Ascending aorta (tissue), 2 donors: ENCODE measurements at places on chromosomes 6 and 20.

DNA sequence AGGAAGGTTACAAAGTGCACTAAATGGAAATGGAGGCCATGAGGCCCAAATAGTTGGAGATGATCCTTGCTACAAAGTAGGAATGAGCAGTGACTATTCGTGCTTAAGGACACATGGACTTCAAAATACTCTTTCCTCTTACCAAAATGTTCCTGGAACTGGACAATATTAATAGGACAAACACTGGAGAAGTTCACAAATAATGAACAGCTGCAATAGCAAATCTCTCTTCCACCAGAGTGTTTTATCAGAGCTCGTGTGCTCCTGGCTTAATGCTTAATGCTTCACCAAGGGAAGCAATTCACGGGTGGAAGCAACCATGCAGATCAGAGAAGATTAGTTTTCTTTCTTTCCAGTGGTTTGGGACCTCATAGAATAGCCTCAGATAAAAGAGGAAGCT is 435.4 kb downstream of the BCKDHB start:
- no peak for DNase-seq

DNA sequence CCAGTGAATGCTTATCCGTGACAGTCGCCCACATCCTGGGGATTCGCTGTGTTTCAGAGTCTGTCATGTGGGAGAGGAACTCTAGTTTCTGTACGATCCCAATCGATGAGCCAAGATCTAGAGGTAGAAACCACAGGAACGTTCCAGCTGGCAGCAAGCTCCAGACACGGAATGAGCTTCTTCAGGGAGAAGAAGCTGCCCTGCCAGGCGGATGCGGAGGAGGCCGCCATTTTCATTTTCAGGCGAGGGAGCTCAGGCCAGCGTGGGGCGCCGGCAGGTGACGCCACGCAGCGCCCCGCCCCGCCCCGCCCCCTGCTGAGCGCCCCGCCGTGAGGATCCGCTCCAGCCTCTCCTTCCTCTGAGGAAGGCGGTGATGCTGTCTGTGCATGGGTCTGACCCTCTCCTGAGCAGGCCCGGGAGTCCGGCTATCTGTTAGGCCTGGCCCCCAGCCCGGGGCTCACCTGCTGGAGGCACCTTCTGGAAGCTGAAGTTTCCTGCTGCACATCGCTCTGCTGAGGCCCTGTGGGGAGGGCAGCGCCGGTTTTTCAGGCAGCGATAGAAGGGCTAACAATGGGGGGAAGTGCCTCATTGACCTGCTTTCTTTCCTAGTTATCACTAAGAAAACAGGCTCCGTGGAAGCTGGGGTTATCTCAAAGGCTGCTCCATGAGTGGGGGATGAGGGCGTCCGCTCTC is 147.5 kb downstream of the ERMARD start:
- DNase-seq: no peak

- DNase-seq: no peak
These were observed 13.0 kb downstream of the PIM1 start for GRCh38 chr6:37182736-37183590.

DNA sequence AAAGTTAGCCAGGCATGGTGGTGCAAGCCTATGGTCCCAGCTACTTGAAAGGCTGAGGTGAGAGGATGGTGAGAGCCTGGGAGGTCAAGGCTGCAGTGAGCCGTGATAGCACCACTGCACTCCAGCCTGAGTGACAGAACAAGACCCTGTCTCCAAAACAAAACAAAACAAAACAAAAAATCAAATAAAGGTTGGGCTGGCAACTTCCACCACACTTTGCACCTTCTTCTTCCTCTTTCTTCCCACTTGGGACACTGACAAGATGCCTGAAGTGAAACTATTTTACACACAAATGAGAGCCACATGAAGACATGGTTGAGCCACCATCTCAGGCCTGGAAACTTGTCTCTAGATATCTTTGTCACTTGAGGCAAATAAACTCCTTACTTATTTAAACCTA is 53.8 kb upstream of the CCDC28A start:
- no peak for DNase-seq

GRCh38 chr6:160523223-160523622 is 140.9 kb downstream of the LPA start:
- no peak for DNase-seq

- no peak for DNase-seq
These were observed 86.7 kb downstream of the GRM4 start for GRCh38 chr6:34059136-34059731.

- DNase-seq: no peak
These were observed 5.9 kb upstream of the GPSM3 start for GRCh38 chr6:32198345-32198696.

DNA sequence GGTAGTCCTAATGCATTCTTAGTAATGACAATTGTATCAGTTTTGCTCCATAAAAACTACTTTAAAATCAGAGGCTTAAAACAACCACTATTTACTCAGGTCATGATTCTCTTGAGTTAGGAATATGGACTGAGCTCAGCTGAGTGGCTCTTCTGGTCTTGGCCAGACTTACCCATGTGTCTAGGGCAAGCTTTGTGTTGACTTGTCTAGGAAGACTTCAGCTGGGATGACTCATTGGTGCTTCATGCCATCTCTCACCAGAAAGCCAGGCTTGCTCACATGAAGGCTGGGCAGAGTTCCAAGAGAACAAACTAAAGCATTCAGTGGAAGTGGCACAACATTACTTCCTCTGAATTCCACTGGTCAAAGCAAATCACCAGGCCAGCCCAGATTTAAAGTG is 155.3 kb downstream of the DHX35 start:
- no peak for DNase-seq

GRCh38 chr6:99416892-99417767 is 8.0 kb downstream of the PNISR start:
- no peak for DNase-seq

DNA sequence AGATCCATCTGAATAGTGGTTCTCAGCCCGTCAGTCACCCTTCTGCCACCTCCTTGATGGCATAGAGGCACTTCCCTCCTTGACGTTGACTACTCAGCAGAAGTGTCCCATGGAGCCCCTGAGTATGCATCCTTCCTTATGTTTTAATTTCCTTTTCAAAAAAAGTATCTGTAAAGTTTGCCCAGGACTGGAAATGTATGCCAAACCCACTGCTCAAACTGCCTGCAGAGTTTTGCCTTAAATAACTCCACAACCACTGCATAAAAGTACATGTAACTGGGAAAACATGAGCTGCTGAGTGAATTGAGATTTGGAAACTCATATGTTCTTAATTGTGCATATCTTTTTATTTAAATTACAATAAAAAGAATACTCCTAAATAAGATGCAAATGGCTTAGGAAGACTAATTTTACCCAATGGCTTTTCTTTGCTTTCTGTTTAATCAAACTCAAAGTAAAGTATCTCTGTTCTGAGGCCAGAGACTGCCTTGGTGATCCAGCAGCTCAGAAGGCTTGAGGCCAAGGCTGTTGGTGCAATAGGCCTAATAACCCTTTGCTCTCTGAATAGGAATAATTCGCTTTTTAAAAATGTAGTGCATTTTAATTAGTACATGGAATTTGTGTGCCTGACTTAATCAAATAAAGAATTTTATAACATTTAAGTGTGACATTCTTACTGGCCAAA is 90.4 kb downstream of the FNDC1 start:
- no peak for DNase-seq

DNA sequence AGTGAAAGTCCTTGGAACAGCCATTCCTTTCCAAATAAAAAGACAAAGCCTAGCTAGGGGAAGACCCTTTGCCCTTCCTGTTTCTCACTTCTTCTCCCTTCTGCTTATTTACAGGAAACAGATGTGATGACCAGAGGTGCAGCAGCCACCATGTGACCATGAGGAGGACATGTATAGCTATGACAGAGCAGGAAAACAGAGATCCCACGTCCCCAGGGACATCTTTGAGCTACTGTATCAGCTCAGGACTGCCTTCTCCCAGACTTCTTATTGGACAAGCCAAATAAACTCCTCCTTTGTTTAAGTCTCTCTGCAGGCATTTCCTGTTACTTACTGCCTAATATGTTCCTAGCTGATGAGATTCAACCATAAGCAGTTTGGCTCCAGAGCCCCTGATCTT is 133.1 kb upstream of the MLN start:
- no peak for DNase-seq

DNA sequence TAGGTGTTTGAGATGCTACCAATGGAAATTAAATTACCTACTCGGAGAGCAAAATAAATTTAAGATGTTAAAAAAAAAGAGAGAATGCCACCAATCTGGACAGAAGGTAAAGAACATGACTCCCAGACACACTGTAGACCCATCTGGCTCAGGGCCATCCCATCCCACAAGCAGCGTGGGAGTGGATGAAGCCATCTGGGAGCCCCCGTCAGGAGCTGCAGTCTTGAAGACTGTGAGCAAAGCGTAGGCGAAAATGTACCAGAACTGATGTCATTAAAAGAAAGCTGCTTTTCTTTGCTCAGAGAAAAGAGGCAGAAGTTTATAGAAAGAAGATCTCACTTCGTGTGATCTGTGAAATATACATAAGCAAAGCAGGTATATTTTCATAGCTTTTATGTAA is 815.7 kb downstream of the QKI start:
- DNase-seq: no peak

GRCh38 chr6:108793516-108794251 is 54.5 kb upstream of the ARMC2 start:
- no peak for DNase-seq

GRCh38 chr20:32232326-32232886 is 24.7 kb downstream of the POFUT1 start:
- no peak for DNase-seq

- DNase-seq: peak; percentile 55
These were observed 57.1 kb upstream of the NNAT start for GRCh38 chr20:37463726-37464494.

GRCh38 chr6:131766631-131767030 is 41.2 kb upstream of the ENPP1 start:
- no peak for DNase-seq

DNA sequence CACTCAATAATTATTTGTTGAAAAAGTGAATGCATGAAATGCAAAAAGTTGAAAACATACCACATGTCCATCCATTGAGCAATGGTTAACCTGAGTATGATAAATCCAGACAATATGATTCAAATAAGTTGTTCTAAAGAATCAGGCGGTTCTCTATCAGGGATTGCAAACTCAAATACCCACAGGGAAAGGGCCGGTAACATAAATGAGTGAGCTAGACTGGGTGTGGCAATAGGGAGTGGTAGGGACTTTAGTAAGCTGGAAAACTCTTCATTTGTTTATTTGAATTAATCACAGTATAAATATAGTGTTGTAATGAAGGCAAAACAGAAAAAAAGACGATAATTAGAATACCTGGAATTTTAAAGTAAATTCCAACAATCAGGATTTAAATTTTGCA is 106.3 kb downstream of the BCAS1 start:
- DNase-seq: no peak

DNA sequence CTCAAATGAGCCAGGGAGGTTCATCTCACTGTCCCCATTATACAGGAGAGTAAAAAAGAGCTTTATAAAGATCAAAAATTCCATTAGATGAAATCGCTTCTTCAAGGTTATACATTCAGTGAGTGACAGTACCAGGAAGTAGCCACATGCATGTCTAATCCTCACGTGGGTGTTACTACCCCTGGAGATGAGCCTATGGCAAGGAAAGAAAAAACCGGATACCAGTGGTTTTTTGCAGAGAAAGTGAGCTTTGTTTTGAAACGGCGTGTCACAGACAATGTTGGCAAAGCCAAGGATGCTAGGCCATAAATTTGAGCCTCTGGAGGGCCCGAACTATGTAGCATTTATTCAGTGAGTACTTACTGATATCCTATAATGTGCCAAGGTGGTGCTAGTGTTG is 215.0 kb upstream of the RIN2 start:
- no peak for DNase-seq

GRCh38 chr6:146065690-146066089 is 36.8 kb downstream of the GRM1 start:
- no peak for DNase-seq

DNA sequence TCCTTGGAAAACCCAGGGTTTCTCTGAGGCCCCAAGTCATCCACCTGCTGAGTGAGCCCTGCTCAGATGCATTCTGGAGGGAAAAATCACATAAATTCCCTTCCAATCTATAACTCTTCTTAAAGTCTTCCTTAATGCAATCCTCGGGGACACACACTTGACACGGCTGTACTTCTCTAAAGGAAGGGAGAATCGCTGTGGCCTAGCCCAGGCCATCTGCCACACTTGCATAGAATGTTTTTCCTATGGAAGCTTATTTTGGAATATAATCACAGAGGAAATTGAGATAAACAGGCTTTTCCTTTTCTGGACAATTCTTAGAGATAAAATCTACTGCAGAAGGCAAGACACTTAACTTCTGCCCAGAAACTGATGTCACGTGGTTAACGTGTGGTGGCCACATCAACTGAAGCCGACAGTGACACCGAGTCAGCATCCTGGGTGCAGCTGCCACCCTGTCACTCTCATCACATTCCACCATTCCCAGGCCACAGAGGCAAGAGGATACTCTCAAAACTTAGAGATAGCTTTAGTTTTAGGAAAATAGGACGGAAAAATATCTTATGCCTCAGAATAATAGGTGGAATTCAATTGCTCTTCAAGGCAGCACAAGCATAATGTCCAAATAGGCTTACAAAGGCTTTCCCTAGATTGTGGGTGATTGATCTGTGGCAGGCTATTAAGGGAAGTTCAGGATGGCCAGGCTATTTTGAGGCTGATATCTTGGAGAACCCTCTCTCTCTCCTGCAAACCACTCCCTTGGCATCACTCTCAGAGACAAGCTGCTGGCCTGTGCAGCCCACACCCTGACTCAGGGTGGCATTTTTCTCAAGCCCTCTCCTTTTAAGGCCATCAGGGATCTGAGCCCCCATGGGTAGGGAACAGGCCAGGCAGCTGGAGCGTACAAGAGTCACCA is 29.6 kb downstream of the PSMB1 start:
- DNase-seq: no peak

DNA sequence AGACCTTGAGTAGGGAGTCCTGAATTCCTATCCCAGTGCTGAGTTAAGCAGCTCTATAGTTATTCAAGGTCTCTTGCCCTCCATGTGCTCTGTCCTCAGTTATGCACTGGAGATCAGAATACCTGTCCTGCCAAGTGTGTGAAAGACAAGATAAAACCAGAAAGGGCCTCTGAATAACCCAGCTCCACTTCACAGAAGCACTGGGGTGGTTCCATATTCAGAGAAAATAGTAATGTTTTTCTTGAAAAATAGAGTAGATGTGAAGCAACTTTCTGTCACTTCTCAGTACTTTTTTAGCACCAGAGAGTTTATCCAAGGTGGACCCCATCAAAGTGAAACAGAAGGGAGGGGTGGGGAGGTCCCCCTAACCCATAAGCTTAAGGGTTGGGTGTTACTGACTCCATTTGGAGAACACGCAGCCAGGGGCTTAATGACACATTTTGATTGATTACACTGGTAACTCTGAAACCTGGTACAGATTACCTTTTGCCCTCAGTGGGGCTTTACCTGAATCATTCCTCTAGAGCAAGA is 509.8 kb upstream of the JARID2 start:
- DNase-seq: no peak

DNA sequence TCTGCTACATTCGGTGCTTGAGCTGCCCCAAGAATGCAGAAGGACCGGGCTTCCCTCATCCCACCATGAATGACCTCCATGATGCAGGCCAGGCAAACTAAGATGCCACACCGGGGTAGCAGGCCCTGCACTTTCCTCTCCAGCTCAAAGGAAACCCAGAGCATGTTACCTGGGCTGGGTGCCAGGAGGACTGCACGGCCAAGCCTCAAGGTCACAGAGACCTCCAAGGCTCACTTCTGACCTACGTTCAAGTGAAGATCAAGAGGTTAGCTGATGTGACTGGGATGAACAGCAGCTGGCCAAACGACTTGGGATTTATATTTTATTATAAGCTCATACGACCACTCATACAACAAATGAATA is 501.8 kb downstream of the CD83 start:
- no peak for DNase-seq
